ENCODE measurements at places on chromosomes 6 and 20.

DNA sequence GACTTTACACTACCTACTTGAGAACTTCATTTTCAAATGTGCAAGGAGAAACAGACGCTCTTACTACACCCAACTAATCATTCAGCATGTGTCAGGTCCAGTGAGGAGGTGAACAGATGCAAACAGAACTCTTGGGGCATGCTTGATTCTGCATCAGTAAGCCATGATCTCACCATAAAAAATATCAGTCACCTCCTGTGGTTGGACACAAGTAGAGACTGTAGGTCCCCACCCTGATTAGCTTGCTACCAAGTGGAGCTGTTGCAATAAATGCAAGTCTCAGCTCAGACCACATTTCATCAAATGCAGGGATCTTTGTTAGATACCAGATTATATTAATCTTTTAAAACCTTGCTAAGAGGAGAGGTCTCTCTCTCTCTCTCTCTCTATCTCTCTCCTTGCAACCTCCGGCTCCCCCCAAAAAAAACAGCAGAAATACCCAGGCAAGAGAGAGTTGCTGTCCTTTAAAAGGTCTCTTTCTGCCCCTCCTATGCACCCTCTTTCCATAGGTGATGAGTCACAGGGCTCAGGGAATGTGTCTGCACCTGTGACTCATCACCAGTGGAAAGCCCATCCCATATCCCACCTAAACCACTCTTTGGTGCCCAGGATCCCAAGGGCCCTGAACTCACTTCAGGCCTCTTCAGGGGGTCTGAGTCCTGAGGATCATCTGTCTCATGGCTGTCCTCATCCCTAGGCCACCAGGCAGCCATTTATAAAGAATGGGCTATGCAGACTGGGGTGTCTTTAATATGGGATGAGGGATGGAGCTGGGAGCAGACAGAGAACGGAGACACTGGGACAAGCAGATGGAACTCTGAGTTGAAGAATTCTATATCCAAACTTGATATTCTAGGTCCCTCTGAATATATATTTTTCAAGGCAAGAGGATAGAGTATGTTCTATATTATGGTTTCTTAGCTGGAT is 154.5 kb downstream of the QRSL1 start:
- DNase-seq = no peak

- no peak for DNase-seq
These were observed 11.0 kb downstream of the UNC5CL start for GRCh38 chr6:41027799-41028560.

DNA sequence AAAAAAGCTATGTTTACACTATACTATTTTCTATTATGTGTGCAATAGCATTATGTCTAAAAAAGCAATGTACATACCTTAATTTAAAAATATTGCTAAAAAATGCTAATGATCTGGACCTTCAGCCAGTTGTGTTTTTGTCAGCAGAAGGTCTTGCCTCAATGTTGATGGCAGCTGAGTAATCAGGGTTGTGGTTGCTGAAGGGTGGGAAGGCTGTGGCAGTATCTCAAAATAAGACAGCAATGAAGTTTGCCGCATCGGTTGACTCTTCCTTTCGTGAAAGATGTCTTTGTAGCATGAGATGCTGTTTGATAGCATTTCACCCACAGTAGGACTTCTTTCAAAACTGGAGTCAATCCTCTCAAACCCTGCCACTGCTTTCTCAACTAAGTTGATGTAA is 134.7 kb upstream of the CDYL start:
- DNase-seq = no peak

GRCh38 chr6:43890197-43891062 is 120.4 kb downstream of the VEGFA start:
- no peak for DNase-seq
